GM12878 (cell line): ENCODE measurements at places on chromosomes 2 and 18.

DNA sequence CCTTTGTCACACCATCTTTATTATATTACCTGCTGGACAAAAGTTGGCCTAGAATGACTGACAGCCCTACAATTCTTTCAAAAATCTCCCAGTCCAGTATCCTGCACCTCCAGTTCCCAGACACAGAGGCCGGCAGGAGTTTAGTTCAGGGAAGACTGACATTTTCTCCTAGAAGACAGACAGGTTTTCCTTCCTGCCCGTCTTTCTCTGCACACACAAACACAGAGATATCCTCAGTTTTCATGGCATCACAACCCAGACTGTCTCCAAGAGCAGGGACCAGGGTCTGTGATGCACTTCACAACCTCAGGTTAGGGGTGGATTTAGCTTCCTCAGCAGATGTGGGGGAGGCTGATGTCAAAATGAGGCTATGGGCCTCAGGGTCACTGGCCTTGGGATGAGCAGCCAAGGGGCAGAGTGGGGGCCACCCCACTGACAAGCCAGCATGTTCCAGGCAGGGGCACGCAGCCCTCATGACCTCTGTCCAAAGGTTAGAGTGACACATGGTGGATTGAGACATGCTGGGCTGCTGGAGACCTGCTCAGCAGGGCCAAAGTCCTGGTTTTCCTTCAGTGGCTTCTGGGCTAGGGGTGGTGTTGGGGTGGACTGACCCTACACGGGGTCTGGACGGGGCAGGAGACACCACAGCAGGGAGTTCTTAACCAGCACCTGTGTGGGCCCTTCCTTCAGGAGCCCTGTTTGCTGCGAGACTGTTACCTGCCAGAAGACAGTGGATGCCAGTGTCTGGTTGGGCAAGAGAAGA, 70.5 kb downstream of the SFXN5 start:
- DNase-seq: no peak

DNA sequence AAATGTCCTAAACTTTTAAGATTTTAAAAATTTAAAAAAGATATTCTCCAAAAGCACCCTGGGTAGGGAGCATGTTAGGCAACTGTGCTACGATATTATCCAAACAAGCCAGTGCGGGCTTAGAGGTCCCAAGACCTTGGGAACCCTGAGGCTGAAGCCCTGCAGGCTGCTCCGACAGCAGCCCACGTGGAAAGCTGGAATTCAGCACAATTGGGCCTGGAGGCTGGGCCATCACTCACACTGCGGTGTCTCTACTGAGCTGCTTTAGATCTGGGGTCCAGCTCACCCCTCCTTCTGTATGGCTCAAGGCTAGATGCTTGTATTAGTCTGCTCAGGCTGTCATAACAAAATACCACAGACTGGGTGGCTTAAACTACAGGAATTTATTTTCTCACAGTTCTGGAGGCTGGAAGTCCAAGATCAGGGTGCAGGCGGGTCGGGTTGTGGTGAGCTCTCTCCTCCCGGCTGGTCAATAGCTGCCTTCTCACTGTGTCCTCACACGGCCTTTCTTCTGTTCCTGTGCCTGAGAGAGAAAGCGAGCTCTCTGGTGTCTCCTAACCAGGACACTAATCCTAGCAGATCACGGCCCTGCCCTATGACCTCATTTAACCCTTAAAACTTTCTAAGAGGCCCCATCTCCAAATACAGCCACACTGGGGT, 42.5 kb downstream of the DPYSL5 start:
- DNase-seq: no peak

DNA sequence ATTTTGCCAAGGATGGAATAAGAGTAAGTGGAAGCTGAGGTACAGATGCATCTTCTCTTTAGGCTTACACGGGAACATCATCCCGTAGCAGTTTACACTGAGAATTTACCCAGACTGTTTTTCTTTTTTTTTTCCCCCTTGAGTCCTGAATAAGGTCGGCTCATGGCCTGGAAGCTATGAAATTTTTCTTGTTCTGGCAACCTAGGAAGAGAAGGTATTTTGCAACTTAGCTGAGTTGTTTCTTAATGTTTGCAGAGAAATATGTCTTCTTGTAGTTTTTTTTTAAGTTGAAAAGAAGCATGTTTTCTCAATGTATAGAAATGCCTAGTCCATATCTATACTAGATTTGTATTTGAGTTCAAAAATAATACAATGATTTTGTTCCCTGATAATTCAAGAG, 712.5 kb downstream of the TDRD15 start:
- DNase-seq: no peak

- no peak for DNase-seq
These were observed 185.9 kb downstream of the MTX2 start for GRCh38 chr2:176454893-176455815.

- DNase-seq: no peak
These were observed 104.7 kb upstream of the CDCA7 start for GRCh38 chr2:173249661-173250641.

GRCh38 chr2:201795607-201796477, 10.5 kb upstream of the CDK15 start:
- DNase-seq: no peak

- no peak for DNase-seq
These were observed 20.0 kb upstream of the CAVIN2 start for GRCh38 chr2:191866675-191867506.

- no peak for DNase-seq
These were observed 24.7 kb downstream of the CLUL1 start for GRCh38 chr18:621291-622043.

DNA sequence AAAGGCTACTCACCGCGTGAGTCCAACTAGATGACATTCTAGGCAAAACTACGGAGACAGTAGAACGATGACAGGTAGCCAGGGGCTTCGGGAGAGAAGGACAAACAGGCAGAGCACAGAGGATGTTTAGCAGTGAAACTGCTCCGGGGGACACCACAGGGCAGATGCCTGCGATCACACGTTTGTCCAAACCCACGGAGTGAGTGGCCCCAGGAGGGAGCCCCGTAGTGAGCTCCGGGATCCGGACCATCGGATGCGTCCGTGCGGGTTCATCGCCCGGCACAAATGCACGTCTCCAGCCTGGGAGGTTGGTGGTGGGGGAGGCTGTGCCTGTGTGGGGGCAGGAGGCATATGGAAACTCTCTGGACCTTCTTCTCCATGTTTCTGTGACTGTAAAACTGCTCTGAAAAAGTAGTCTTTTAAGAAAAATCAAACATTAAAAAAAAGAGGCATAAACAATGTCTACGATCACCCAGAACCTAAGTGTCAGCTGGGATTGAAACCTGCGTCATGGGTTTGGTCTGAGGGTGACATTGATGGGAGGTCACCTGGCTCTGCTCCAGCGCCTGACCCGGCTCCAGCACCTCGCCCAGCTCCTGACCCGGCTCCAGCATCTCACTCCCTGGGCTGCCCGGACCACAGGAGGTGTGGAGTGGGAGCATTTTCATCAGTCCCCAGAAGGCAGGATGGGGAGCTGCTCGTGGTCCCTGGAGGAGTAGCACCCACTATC, 83.0 kb upstream of the CTDP1 start:
- DNase-seq: no peak

- DNase-seq: no peak
These were observed 94.5 kb upstream of the ID2 start for GRCh38 chr2:8587251-8587791.

GRCh38 chr2:83115606-83116005, 1343.5 kb downstream of the SUCLG1 start:
- no peak for DNase-seq
